ENCODE measurements at places on chromosomes 16 and 17.
A peak's percentile ranks its signal among the peaks of the same experiment; 100 is the strongest.

GRCh38 chr17:48517478-48517877 lies 13.3 kb downstream of the HOXB1 start:
- DNase-seq: no peak

DNA sequence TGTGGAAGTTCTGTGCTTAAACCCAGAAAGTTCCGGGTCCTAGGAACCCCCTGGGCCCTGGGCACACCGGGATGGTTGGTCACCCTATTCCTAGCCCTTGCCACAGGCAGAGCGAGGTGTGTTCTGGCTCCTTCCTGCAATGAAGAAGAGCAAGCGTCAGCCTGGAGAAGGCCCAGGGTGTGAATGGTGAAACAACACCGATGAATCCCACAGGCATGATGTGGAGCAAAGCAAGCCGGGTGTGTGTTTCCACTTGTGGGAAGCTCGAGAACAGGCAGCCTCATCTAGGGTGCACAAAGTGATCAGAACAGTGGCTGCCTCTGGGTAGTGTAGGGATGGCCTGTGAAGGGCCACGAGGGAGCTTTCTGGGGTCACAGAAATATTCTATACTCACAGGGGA lies 13.8 kb downstream of the KCNG4 start:
- DNase-seq: no peak

DNA sequence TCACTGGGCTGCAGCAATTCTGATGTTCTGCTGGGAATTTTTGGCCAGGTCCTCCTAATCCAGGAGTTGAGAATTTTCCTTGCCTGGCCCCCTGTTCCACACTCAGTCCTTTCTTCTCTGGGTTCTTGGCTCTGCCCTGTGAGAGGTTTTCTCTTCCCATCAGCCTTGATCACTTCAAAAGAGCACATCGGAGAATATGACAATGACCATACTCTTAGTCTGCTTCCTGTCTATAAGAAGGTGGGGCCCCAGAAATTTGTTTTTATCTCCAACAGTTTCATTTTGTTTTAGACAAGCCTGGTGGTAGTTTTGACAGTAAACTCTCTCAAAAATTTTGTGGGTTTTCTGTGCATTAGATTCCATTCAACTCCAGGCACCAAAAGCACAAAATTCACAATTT lies 70.7 kb downstream of the C17orf67 start:
- no peak for DNase-seq

DNA sequence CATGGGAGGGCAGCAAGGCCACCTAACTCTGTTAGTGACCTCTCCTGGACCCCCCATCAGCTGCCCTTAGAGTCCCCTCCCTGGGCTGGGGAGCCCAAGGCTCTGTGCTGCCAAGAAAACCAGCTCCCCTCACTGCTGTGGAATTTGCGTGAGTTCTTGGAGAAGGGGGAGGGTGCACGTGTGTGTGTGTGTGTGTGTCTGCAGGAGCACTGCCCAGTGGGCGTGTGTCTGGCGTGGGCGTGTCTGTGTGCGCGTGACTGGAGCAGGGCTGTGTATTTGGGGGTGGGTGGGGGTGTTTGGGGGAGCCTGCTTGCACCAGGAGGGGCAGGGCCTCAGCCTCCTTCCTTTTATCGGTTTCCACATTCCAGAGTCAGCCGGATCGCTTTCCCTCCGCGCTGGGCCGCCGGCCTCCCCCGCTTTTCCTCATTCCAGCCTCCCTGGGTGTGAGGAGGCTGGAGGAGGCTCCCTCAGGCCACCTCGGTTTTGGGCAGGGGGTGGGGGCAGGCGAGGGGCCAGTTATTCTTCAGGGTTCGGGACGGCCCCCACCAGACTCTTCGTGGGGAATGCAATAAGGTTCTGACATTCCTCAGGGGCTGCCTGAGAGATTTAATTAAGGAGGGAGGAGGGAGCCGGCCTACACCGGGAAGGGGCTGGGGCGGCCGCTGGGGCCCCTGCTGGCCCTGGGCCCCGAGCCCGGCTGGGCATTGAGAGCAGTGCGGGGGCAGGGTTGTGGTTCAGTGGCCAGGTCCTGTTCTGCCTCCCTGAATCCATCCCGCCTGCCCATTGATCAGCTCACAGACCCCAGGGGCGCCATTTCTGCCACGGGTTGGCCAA lies 2.5 kb downstream of the VASN start:
- DNase-seq: no peak

- DNase-seq: no peak
Measured at GRCh38 chr17:7862692-7863437, 5.1 kb downstream of the CYB5D1 start.

- DNase-seq: peak; percentile 25
Measured at GRCh38 chr17:63696381-63696961, 3.5 kb downstream of the LIMD2 start.

GRCh38 chr17:79667746-79668145 lies 56.9 kb upstream of the RBFOX3 start:
- no peak for DNase-seq

DNA sequence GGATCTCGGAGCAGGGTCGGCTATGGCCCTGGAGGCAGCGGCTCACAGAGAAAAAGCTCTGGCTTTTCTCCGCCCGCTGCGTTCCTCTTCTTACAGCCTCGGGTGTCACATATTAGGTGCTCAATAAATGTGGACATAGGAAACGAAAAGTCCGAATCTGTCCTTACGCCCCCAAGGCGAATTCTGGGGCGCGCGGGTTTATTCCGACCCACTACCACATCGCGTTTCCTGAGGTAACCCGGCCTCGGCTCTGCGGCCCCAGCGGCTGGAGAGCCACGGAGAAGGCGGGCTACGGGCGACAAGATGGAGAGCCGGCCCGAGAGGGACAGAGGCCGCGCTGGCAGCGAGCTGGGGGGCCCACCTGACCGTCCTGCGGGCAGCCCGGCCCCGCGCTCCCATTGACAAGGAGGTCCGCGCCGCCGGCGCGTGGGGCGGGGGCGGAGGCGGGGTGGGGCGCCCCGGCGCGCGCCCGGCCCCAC lies 573 bp upstream of the GNAO1 start:
- DNase-seq: no peak

DNA sequence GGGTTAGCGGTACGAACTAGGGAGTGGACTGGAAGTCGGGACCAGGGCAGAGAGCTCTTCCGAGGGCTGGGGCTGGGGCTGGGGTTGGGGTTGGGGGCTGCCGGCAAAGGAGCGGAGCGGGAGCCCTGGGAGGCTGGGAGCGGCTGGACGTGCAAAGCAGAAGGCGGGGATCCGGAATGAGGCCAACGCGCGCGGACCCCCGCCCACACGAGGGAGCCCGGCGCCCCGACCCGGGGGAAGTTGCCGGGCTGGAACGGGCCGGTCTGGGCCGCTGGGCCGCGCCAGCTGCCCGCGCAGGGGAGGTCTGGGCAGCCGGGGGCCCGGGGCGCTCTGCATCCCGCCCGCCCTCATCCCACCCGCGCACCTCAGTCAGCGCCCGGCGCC lies 323 bp downstream of the ST3GAL2 start:
- no peak for DNase-seq

GRCh38 chr17:1260086-1260769 lies 10.0 kb upstream of the BHLHA9 start:
- DNase-seq: no peak

- no peak for DNase-seq
Measured at GRCh38 chr17:34511265-34511664, 68.1 kb upstream of the TMEM132E start.

DNA sequence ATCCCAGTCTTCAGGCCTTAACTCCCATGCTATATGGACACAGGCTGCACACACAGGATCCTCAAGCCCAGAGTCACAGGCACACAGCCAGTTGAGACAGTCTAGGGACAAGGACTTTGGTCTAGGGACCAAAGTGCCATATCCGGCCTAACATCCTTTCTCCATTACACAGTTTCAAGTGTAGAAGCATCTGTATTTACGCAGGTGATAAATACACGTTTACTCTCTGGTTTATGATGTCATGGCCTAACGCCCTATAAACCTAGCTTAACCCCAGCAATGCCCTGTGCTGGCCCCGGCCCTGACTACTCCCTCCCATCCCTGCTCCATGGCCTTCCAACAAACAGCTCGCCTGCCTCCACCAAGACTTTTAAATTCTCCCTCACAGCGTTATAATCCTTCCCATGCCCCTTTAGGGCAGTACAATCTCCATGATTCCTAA lies 17.1 kb downstream of the CUEDC1 start:
- DNase-seq: no peak

DNA sequence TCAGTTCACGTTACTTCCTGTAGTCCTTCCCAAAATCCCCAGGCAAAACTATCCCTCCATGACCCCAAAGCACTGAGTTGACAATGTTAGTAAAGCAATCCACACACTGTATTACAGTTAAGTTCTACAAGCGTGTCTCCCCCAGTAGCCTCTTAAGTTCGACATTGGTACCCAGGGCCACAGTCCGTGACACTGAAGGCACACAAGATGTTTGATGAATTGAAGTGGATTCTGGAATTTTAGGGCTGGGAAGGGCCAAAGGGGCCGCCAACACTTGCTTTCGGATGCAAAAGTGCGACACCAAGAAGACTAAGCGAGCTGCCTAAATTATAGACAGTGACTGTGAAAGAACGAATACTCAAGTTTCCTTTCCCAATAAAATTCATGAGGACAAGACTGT lies 1.5 kb downstream of the VPS35 start:
- no peak for DNase-seq

DNA sequence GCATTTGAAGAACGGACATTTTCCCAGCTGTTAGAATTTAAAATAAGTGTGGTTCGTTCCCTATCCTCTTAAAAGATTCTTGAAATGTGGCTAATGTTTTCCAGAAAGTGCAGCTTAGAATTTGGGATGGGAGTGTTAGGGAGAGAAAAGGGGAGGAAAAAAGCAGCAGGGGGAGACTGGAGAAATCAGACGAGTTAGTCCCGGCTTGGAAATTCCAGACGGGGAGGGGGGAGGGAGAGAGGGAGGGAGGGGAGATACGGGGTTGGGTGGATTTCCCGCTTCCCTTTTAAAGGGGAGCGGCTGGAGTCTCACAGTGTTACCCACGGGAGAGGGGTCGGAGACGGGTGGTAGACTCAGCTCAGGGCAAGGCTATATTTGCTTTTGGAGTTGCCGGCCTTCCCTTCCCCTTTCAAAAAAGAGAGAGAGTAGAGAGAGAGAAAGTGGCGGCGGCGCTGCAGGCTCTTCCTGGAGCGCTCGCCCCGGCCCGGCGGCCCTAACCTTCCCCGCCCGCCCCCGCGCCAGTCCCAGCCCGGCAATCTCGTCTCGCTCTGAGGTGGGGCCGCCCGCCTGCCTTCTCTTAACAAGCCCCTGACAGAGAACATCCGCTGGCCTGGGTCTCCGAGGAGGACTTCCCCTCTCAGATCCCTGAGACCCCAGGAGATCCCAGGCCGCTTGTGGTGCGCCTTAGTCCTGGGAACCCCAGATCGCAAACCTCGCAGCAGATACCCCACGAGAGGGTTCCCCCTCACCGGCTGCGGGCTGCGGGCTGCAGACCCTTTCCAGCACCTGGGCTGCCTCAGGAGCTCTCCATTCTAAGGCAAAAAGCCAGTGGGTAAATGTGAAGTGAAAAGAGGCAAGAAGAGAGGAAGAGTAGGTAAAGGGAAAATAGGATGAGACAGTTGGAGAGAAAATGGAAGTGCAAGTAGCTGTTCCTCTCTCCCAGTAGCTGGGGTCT lies 6.6 kb downstream of the IGF2BP1 start:
- no peak for DNase-seq

DNA sequence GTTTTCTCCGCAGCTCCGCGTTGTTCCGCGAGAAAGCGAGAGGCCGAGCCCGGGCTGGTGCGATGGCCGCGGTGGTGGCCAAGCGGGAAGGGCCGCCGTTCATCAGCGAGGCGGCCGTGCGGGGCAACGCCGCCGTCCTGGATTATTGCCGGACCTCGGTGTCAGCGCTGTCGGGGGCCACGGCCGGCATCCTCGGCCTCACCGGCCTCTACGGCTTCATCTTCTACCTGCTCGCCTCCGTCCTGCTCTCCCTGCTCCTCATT lies 404 bp downstream of the EMC6 start:
- no peak for DNase-seq

DNA sequence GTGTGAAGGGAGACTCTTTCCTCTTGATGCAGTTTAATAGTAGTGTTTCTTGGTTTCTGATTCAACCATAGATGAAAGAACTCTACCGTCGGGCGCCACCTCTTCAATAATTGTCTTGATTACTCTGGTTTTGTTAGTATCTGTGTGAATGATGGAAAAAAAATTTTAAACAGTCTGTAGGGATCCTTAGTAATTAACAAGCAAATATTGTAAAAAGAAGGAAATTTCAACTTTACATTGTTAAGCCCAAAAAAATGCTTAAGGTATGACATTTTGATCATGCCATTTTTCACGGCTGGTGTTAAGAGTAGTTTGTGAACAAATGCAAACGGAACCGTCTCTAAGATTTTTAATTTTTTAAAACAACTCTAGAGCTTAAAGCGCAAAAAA lies 4.1 kb downstream of the KRT10 start:
- no peak for DNase-seq

DNA sequence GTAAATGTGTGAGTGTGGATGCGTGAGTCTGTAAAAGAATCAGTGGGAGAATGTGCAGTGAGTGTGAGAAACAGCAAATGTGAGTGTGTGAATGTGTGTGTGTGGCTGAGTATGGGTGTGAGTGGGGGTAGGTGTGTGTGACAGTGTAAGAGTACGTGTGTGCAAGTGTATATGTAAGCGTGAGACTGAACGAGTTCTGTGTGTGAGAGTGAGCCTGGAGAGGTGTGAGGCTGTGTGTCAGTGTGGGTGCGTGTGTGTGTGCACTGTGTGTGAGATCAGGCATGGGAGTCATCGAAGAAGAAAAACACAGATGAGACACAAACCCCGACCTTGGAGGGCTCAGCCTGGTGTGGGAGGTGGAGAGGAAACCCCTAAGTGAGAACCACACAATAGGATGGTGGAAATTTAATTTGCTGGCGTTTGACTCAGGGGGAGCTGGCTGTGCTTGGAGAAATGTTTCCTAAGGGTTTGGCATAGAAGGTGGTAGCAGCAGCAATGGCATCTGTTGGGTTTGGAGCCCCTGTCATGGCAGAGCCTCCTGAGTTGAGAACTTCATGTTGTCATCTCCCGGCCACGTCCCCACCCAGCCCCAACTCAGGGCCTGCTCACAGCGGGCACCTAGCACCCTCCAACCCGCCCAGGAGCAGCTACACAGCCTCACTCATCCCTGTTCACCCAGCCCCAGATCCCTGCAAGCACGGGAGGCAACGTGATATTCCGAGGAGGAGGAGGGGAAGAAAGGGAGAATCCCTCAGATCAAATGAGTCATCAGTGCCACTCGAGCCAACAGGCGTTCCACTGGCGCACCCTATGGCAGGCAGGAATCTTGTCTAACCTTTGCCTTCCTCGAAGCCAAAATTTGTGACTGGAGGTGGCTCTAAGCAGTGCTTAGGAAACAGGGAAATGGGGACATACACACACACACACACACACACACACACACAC lies 14.3 kb upstream of the NUBP1 start:
- DNase-seq: no peak

GRCh38 chr16:86680162-86680561 lies 101.8 kb downstream of the FOXL1 start:
- DNase-seq: no peak

- DNase-seq: no peak
Measured at GRCh38 chr16:64417711-64418227, 704.1 kb downstream of the CDH11 start.

- DNase-seq: no peak
Measured at GRCh38 chr17:58375256-58375655, 23.3 kb upstream of the SUPT4H1 start.

- no peak for DNase-seq
Measured at GRCh38 chr16:48611329-48612137, 1.6 kb upstream of the N4BP1 start.

Measured in NCI-H1930 (cell line).